Activated CD4-positive, alpha-beta memory T cell treated with anti-CD3 and anti-CD28 coated beads, Interleukin-2, amount 10 ng/mL, durations not matched to agents 7 days and 5 days (primary cell): ENCODE measurements at places on chromosomes 1 and 21.

- no peak overlapping the region for H3K27ac ChIP-seq
- no peaks in the 10 kb centered on the region for H3K27me3 ChIP-seq
- no peak overlapping the region for H3K4me3 ChIP-seq
- H3K36me3 ChIP-seq: no peaks in the 10 kb centered on the region
- H3K4me1 ChIP-seq: no peaks in the 10 kb centered on the region
Measured at GRCh38 chr1:238468068-238468467, 577.3 kb upstream of the ZP4 start.

DNA sequence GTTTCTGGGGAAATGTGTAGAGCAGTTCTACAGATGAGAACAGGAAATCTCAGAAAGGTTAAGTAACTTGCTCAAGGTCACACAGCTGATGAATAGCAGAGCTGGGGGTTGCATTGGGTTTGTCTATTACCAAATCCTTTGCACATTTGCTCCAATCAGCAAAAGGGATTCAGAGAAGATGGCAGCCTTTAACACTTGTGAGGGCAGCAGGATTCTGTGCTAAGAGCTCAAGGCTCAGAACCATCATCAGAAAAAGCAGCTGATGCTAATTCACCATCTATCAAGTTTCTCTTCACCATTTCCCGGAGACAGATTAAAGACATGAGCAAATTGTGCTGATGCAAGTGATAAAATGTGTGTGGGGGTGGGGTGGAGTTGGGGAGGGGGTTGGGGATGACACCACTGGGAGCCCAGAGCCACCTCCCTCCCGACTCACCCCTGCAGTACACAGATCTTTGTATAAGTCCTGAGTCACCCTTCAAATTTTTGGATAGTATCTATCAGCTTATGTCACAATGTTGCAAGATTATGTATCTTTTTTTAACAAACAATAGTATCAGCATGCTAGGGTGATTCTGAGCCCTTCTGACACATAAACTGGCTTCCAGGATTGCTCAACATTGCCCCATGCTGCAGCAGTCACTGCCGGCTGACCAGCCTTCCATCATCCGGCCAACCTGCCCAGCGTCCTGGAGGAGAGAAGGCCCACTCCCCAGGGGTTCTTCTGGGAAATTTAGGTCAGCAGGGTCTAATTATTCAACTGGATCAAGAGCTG, 2.8 kb upstream of the SPSB1 start:
- peaks cover 7% of the 10 kb centered on the region for H3K27me3 ChIP-seq
- no peak overlapping the region for H3K4me3 ChIP-seq
- no peak for DNase-seq
- H3K27ac ChIP-seq: peak overlapping the region; percentile 41
- H3K36me3 ChIP-seq: peaks cover 29% of the 10 kb centered on the region

DNA sequence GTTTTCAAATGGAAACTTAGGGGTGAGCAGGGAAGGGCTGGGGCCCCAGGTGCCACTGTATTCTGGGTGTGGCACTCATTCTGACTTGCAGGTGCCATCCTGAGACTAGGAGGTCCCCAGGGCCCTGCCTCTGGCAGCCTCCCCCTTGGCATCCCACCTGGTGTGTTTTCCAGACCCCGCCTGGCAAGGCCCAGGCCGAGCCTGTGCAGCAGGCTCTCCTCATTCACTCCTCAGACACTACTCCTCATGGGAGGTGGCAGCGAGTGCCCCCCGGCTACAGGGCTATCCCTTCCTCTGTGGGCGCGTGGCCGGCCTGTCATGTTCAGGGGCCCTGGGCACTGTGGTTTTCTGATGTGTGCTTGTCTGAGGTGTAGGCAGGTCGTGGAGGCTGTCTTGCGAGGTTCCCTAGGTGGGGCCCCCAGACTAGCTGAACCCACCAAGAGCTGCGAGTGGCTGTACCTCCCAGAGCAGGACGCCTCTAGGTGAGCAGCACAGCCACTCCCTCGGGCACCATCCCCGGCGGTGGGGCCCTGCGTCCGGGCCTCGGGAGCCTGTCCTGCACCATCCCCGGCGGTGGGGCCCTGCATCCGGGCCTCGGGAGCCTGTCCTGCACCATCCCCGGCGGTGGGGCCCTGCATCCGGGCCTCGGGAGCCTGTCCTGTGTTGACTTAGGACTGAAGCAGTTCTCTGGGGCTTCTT, 13.2 kb downstream of the SLX9 start:
- H3K27me3 ChIP-seq: no peaks in the 10 kb centered on the region
- DNase-seq: no peak
- peaks cover 26% of the 10 kb centered on the region for H3K36me3 ChIP-seq
- no peak overlapping the region for H3K27ac ChIP-seq
- no peak overlapping the region for H3K4me3 ChIP-seq

GRCh38 chr1:181656491-181656890, 173.2 kb downstream of the CACNA1E start:
- no peak for DNase-seq
- no peaks in the 10 kb centered on the region for H3K4me1 ChIP-seq
- H3K27ac ChIP-seq: no peak overlapping the region
- no peaks in the 10 kb centered on the region for H3K36me3 ChIP-seq
- no peak overlapping the region for H3K4me3 ChIP-seq

GRCh38 chr21:32371913-32372314, 20.9 kb downstream of the URB1 start:
- no peak overlapping the region for H3K4me3 ChIP-seq
- H3K27me3 ChIP-seq: no peaks in the 10 kb centered on the region
- H3K4me1 ChIP-seq: peaks cover 16% of the 10 kb centered on the region
- H3K36me3 ChIP-seq: peaks cover 28% of the 10 kb centered on the region
- peak overlapping the region; percentile 27 for H3K27ac ChIP-seq

DNA sequence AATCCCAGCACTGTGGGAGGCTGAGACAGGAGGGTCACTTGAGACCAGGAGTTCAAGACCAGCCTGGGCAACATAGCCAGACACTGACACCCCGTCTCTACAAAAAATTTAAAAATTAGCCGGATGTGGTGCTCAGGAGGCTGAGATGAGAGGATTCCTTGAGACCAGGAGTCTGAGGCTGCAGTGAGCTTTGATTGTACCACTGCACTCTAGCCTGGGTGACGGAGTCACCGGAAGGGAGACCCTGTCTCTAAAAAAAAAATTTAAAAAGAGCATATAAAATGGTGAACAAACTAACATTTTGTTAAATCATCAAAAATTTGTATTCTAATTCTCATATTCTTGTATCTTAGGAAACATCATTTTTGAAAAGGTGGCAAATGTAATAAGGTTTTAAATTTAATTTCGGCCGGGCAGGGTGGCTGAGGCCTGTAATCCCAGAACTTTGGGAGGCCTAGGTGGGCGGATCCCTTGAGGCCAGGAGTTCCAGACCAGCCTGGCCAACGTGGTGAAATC, 27.1 kb downstream of the MAB21L3 start:
- peaks cover 9% of the 10 kb centered on the region for H3K27me3 ChIP-seq
- H3K4me3 ChIP-seq: no peak overlapping the region
- H3K4me1 ChIP-seq: peaks cover 7% of the 10 kb centered on the region
- H3K36me3 ChIP-seq: no peaks in the 10 kb centered on the region

GRCh38 chr1:93845538-93846205, 33.3 kb downstream of the DNTTIP2 start:
- H3K4me3 ChIP-seq: peak overlapping the region; percentile 87
- no peak for DNase-seq
- H3K27ac ChIP-seq: peak overlapping the region; percentile 87
- peaks cover 33% of the 10 kb centered on the region for H3K4me1 ChIP-seq
- peaks cover 7% of the 10 kb centered on the region for H3K27me3 ChIP-seq
